Dermis blood vessel endothelial cell (primary cell): ENCODE measurements at places on chromosomes 11 and 22.

GRCh38 chr11:43788421-43788820 is 92.2 kb upstream of the ALKBH3 start:
- peak; percentile 64 for DNase-seq

DNA sequence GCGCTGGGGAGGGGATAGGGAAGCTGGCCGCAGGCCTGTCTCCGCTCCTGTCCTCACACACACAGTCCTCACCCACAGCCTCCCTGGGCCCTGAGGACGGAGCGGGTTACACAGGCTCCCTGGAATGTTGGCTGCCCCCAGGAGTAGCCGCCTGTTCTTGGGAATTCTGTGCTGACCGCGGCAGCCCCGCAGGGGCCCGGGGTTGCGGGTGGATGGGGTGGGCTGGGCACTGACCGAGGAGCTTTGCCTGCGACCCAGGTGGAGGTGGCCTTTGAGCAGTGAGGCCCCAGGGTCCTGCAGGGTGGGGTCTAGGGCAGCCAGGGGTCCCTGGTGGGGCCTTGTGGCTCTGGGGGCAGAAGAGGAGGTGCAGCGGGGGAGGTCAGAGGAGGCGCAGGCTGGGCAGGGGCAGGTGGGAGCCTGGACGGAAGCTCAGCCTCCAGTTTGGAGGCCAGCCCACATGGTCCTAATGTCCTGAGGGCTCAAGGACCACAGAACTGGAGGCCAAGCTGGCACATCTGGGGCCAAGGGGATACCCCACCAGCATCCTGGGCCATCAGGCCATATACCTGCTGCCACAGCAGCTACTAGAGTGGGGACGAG is 6.6 kb upstream of the MRGPRG start:
- DNase-seq, result no peak

- DNase-seq, result no peak
Measured at GRCh38 chr11:27477831-27478230, 5.2 kb upstream of the LGR4 start.

GRCh38 chr11:11163669-11164333 is 189.2 kb downstream of the CSNK2A3 start:
- DNase-seq, result no peak

DNA sequence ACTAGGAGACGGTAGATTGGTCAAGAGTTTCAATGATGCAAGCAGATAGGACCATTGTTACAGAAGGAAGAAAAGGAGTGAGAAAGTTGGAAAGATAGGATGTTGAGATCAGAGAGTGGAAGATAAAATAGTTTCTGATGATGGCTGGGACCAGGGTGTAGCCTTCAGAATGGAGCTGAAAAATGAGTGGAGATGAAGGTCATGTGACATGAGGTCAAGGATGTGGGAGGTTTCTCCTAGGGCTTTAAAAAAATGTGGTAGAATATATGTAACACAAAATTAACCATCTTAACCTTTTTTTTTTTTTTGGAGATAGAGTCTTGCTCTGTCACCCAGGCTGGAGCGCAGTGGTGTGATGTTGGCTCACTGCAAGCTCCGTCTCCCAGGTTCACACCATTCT is 18.3 kb upstream of the PEX26 start:
- no peak for DNase-seq
